ENCODE measurements at places on chromosomes 12 and 14.

GRCh38 chr14:90813442-90813841 is 2.8 kb downstream of the TTC7B start:
- no peak for DNase-seq

- no peak for DNase-seq
Measured at GRCh38 chr12:4615667-4616066, 33.2 kb downstream of the AKAP3 start.

DNA sequence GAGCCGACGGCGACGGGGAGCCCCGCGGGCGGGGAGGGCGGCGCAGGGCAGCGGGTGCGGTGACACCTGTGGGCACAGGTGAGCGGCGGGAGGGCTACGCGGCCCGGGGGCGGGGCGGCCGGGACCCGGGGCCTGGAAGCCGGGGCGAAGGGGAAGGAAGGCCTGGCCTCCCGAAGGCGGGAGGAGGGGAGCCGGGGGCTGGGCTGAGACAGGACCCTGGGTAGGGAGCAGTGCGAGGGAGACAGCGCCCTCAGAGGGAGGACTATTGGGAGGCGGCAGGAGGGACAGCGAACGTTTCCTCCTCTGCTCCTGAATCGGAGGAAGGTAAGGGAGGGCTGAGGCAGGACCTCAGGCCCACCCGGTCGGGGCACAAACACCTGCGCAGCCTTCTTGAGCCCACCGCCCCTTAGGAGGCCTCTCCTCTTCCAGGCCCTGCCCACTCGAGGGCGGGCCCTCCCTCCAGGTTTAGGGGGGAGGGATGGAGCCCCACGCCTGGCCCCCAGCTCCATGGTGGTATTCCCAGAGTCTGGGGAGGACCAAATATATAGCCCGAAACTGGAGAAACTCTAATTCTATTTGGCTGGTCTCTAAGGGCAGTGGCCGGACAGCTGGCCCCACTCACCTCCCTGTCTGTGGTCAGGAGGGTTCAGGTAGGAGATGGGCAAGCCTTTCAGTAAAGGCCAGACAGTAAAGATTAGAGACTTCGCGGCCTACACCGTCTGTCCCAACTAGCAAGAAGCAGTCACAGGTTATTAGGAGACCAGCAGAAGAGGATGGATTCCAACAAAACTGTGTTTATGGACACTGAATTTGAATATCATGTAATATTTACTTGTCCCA is 509 bp downstream of the PLEKHG6 start:
- no peak for DNase-seq

DNA sequence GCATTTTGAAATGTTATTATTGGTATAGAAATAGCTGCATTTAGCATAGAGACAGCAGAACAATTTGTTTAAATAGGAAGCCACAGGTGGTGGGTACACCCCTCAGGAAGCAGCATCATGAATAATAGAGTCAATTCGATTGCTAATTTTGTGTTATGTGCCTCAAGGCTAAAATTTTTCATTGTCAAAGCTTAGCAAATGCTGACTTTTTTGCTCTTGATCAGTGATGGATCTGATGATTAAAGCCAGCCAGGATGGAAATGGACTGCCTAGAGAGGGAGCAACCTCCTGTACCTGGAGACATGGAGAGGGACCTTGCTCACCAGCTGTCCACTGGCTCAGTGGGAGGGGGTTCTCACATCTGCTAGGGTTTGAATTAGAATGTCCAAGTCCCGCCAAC is 4.5 kb upstream of the KRT8 start:
- no peak for DNase-seq

DNA sequence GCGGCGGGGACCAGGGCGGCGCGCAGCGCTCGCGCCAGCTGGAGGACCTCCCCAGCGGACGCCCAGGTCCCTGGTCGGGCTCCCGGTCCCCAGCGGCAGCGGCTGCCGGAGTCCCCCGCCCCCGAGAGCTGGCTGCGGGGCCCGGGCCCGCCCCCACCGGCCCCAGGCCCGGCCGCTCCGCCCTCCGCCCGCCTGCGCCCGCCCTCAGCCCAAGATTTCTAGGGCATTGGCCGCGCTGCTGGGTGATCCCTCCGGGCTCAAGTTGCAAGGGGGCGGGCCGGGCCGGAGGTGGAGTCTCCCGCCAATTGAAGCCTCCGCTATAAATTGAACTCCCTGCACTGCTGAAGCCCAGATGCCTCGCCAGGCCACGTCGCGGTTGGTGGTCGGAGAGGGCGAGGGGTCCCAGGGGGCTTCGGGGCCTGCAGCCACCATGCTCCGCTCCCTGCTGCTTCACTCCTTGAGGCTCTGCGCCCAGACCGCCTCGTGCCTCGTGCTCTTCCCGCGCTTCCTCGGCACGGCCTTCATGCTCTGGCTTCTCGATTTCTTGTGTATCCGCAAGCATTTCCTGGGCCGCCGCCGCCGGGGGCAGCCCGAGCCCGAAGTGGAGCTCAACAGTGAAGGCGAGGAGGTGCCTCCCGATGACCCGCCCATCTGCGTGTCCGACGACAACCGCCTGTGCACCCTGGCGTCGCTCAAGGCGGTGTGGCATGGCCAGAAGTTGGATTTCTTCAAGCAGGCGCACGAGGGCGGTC is at the start of gene DIO3:
TSS of gene DIO3 (plus strand) at position 351 of the 752 bp plus-strand sequence.
- DNase-seq = no peak

DNA sequence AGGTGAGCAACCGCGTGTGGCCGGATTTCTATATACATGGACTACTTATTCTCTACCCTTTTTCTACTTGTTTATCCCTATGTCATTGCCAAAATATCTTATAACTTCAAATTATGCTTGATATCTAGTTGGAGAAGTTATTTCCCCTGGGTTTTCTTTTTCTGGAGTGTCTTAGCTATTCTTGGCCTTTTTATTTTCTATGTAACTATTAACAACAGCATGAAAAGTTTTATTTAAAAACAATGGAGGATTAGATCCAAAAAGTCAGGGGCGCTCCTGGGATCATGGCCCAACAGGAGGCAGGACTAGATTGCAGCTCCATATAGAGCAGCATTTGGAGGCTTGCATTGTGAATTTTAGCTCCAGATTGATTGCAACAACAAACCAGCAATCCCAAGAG is 8.6 kb upstream of the STRAP start:
- no peak for DNase-seq

GRCh38 chr12:40999210-40999609 is 188.9 kb upstream of the PDZRN4 start:
- no peak for DNase-seq

DNA sequence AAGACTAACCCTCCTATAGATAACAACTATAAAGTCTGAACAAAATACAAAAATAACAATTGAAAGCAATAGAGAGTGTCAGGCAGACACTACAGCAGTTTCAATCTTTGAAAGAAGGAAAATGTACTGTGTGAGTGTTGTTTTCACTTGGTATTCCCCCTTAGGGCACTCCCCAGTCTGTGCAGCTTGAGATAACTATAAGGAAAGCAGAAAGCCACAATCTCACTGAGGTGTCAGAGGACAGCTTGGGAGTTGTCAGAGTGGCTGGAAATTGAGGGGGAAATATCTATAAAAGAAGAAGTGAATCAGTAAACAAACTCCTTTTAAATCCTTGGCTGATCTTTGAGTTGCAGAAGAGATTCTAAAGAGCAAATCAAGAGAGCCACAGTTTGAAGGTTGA is 364.8 kb downstream of the NELL2 start:
- DNase-seq = no peak

- peak; percentile 94 for DNase-seq
Measured at GRCh38 chr14:49633640-49634546, 1.2 kb downstream of the DNAAF2 start.

DNA sequence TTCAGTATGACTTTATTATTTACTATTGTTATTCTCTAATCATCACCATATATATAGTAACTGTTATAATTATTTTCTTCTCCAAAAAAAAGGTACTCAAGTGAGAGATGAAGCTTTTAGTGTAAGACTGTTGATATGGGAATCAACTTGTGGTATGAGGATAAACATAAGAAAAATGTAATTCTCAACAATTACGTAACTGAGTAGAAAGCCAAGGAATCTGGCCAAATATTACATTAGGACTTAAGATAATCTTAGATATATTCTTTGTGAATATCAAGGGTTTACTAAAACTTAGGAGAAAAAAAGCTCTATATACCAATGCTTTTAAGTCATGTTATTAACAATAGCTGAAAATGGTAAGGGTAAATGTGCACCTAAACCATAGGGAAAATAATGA is 13.3 kb downstream of the SENP1 start:
- no peak for DNase-seq

- DNase-seq = no peak
Measured at GRCh38 chr12:104729091-104729490, 229.0 kb downstream of the SLC41A2 start.

- no peak for DNase-seq
Measured at GRCh38 chr14:64681796-64682710, 22.2 kb upstream of the PLEKHG3 start.

DNA sequence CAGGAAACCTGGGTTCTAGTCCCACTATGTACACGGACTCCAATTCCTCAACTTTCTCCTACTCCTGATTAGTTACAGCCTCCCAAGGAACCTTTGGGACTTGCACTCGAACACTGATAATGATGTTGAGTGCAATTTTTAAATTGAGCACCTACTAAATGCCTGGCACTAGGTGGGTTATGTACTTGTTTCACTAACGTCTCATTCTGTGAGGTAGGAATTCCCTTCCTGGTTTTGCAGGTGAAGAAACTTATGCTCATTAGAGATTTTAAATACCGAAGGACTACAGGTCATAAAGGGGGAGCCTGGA is 536 bp downstream of the PARPBP start:
- DNase-seq = no peak
